ENCODE measurements at places on chromosomes 2 and 18. TPM values are rescaled to one million over a fixed set of nuclear protein-coding genes. Genes with fewer than 3 reads are reported as not detected.

Gene FASTKD2
- total RNA-seq, result 36.5 TPM

GRCh38 chr2:100359576-100359975 lies 37.3 kb upstream of the LONRF2 start:
- DNase-seq, result no peak

DNA sequence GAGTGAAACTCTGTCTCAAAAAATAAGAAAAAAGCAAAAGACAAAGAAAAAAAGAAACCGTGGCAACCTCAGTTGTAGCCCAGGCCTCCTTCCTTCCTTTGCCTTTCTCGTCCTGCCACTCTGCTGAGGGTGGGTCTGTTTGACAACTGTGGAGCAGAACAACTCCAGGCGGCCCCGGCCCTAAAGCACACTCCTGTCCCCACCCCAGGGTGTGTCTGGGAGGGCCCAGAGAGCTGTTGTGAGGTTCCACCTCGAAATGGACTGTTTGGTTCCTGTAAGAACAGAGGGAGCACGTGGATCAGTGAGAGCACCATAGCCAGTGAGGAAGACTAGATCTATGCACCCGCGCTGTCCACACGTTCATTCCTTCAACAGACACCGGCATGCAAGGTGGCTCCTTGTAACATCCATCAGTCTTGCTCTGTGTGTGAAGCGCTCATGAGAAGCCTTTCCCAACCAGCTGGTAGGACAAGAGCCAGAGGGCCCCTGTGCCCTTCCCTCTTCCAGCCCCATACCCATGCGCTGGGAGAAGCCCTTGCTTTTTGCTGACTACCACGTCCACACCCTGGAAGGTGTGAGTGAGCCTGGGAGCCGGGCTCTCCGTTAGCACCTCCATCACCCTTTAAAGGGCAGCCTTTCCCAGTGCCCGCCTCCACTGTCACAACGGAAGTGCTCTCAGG lies 61.6 kb downstream of the SOWAHC start:
- DNase-seq, result no peak

- no peak for DNase-seq
These were observed 10.3 kb downstream of the SULT1C4 start for GRCh38 chr2:108388045-108388444.

Gene PLGLB2
- total RNA-seq, result not detected

- DNase-seq, result no peak
These were observed 178.7 kb downstream of the ALK start for GRCh38 chr2:29742656-29743055.

Gene NEU4
- not detected for total RNA-seq

Gene C1GALT1C1L
- total RNA-seq, result 1.1 TPM

Gene RIT2
- not detected for total RNA-seq

DNA sequence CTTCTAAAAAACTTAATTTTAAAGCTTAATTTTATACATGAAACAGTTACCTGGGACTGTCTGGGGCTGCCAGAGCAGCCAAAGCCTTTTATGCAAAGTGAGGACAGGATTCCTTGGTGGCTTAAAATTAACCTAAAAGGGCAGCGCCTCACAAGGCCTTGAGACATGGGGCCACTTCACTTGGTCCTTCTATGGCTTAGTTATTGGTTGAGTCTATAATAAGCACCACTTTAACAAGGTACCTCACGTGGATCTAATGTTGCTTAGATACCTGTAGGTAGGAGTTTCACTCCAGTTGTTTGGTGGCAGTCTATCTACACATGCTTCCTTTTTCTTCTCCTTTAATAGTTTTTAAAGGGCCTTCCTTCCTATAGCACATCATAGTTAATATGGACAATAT lies 51.6 kb downstream of the EIF2AK3 start:
- no peak for DNase-seq

Gene CRYBA2
- total RNA-seq, result not detected

- no peak for DNase-seq
These were observed 8.3 kb upstream of the ARHGEF4 start for GRCh38 chr2:130828461-130828860.

- DNase-seq, result no peak
These were observed 30.4 kb downstream of the AOX1 start for GRCh38 chr2:200616193-200616592.

DNA sequence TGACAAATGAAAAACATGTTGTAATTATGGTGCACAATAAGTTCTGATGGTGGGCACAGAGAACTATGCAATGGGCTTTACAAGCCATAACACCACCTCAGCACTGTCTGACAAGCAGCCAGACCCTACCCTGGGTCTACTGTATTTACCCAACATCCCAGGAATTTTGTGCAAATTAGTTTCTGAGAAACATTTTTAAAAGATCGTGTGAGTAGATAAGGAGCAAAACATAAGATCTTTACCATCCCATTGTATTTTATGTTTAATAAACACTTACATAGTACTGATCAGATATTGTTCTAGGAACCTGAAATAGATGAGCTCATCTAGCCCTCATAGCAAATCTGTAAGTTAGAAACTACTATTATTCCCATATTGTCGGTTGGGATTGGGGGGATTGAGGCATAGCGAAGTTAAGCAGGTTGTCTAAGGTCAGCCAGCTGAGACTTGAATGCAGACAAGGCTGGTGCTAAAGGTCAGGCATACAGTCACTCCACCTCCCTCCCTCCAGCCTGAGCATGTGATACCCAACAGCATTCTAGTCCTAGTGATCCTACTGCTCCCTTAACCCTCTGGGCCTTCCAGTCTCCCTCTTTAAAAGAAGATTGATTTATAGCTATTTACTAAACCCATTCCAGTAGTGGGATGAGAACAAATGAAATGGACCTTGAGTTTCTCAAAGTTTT lies 67.4 kb upstream of the STAM2 start:
- DNase-seq, result no peak

- peak; percentile 31 for DNase-seq
These were observed 243.0 kb downstream of the ZNF407 start for GRCh38 chr18:74840492-74841167.

GRCh38 chr18:58539659-58540380 lies 89.1 kb downstream of the ALPK2 start:
- DNase-seq, result no peak

Gene AQP12A
- total RNA-seq, result not detected

GRCh38 chr2:40208463-40208862 lies 243.4 kb downstream of the SLC8A1 start:
- no peak for DNase-seq

- no peak for DNase-seq
These were observed 118.1 kb downstream of the INHBB start for GRCh38 chr2:120463996-120464395.

Gene HES6
- total RNA-seq, result 31.7 TPM

Gene IL36G
- not detected for total RNA-seq

DNA sequence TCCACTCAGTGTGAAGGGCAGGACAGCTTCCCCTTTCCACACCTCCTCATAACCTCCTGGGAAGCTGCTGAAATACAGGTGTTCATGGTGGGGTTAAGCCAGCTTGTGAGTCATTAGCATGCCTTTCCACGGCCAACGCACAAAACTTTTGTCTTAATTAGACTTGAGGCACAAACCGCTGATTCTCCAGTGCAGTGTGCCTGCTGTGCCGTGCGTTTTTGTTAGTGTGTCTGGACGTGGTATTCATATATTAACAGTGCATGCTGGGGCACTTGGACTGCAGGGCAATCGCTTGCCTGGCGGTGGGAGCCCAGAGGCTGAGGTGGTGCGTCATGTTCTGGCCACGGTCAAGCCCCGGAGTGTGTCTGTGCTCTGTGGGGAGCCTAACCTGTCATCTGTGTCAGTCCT lies 156.2 kb downstream of the SH3RF3 start:
- no peak for DNase-seq

Gene ATP8B1
- total RNA-seq, result 7.5 TPM
